Kidney (tissue), 22 donors: ENCODE measurements at places on chromosomes 7 and 10.

GRCh38 chr7:155277385-155277994 lies 20.2 kb upstream of the INSIG1 start:
- no peak for DNase-seq

GRCh38 chr10:103712898-103713498 lies 142.4 kb downstream of the SH3PXD2A start:
- DNase-seq = peak; percentile 86

- no peak for DNase-seq
Observed at GRCh38 chr7:45070254-45070642, 18.5 kb downstream of the NACAD start.

- no peak for DNase-seq
Observed at GRCh38 chr10:68192113-68192512, 39.8 kb downstream of the ATOH7 start.

GRCh38 chr10:68406111-68406814 lies 814 bp downstream of the RUFY2 start:
- DNase-seq = peak; percentile 85

DNA sequence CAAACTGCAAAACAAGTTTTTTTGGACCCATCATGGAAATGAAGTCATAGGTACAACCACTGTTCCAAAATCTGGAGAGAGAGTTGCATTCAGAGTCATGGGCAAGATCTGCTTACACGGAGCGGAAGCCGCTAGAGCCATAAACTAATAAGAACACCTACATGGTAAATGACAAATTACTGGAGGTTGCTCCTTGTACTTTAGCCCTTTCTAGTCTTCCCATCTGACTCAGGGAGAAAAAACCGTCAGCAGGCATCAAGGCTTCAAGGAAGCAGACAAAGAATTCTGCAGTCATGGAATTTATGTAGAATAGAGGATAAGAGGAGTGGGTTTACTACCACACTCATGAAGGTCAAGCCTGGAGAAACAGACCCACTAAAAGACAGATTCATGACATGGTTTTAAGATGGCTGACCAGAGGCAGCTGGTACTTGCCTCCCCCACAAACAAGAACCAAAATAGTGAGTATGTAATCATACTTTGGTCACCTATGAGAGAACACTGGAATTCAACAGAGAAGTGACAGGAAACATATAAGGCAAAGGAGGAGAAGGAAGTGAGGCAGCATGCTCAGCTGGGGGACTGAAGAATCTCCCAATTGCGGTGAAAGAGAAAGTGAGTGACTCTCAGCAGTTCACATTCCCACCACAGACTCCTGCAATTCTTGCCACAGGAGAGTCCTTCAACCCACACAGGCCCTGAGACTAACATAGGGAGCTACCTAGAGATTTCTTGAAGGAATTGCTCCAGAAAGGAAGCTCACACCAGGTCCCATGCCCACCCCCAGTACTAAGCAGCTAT lies 42.4 kb upstream of the ASAH2 start:
- DNase-seq = no peak

DNA sequence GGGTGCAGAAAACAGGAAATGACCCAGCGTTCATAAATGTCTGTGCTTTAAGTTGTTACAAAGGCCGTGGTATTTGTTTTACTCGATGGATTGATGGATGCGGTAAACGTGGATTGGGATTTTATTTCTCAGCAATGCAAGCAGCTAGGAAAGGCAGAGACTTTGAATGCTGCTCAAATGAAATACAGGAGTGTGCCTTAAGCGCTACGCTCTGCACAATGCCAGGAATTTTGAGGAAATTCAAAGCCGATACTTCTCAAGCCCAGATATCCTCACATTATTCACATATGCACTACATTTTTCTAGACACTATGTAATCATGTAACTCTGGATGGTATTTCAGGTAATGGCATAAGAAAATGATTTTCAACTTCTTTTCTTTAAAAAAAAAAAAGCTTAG lies 514.3 kb upstream of the ADARB2 start:
- DNase-seq = no peak

GRCh38 chr7:140333686-140334085 lies 64.6 kb downstream of the SLC37A3 start:
- DNase-seq = no peak

DNA sequence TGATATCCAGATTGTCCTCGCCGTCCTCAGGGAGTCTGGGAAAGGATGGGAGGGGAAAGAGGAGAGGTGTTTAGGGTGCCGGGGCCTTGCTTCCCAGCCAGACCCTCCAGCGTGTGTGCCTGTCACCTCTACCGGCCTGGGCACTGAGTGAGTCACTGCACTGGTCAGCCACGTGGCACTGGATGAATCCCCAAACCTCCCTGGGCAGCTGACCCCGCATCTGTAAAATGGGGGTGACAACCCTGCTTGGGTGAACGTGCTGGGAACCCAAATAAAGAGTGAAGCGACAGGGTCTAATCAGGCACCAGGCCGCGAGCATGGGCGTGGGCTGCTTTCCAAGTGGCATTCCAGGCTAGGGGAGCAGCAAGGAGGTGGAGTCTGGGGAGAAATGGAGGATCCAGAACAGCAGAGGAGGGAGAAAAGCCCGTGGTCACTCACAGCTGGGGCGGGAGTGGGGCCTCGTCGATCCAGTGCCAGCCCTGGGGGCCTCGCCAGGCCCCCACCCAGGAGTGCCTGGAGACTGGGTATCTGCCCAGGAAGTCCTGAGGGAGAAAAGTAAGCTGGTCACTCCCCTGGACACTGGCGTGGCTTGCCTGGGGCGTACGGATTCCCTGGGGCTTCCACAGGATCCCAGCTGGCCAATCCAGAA lies 29.7 kb downstream of the KLRG2 start:
- no peak for DNase-seq

GRCh38 chr10:42981358-42982236 lies 95.3 kb upstream of the RET start:
- peak; percentile 70 for DNase-seq

DNA sequence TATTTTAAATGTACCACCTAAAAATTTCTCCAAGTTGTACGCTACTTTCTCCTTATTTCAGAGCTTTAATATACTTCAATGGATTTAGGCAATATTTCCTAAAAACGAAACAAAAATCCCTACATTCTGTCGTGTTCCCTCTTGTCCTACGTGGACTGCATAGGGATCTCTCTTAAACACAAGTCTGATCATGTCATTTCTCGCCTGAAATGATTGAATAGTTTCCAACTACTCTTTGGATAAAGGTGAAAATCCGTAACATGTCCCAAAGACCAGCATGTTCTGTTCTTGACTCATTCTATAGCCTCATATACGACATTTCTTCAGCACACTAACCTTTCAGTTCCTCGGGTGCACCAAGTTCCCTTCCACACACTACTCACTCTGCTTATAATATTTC lies 17.7 kb upstream of the TPK1 start:
- no peak for DNase-seq

DNA sequence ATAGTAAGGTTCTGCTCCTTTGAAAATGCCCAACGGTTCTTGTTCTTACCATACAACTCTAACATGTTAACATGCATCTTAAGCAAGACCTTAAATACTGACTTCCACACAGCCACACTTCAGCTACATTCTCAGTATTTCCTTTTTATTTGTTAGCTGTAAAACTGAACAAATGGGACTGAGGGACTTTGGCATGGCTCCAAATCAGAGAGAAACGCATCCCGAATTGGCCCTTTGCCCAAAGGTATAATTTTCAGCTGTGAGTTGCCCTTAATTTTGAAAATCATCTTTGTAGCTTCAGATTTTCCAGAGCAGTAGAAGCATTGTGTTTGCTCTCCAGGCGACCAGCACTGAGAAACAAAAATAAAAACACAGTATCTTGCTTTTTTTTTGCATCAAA lies 56.4 kb downstream of the NEUROD6 start:
- no peak for DNase-seq

GRCh38 chr7:77415476-77415822 lies 700 bp downstream of the GSAP start:
- peak; percentile 32 for DNase-seq

- DNase-seq = no peak
Observed at GRCh38 chr10:93081318-93081717, 7.6 kb downstream of the CYP26A1 start.

GRCh38 chr10:86956848-86957448 lies 467 bp downstream of the MMRN2 start:
- no peak for DNase-seq

DNA sequence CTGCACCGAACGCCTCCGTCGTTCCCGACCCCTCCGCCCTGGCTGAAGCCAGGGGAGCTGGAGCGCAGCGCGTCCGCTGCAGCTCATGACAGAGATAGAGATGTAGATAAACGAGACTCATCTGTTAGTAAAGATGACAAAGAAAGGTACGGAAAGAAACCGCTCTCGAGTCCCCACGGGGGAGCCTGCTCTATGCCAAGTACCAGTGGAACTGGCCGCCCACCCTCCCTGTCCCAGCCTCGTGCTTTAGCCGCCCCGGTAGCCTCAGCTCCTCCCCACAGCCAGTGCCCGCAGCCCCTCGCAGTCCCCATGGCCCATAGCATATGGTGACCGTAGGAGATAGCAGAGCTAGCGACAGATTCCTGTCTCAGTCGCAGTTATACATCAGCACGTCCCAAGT lies 344.7 kb upstream of the GALNT17 start:
- no peak for DNase-seq

GRCh38 chr7:17530741-17531421 lies 232.4 kb downstream of the AHR start:
- DNase-seq = no peak

DNA sequence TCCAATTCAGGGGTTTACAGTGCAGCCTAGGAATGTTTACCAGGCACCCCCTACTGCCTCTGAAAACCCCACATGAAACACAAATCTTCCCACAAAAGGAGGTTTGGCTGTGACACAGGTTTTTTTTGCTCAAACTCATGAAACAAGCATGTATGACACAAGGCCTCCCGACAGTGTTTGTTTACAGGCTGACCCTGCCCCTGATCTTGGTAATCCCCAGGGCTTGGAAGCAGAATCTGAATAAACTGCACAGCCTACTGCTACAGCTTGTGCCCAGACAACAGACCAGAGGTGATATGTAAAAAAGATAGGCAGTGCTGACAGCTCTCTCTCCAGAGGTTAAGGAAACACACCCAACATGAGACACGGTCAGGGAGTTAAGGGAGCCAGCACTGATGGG lies 184.2 kb downstream of the KMT2E start:
- peak; percentile 35 for DNase-seq

DNA sequence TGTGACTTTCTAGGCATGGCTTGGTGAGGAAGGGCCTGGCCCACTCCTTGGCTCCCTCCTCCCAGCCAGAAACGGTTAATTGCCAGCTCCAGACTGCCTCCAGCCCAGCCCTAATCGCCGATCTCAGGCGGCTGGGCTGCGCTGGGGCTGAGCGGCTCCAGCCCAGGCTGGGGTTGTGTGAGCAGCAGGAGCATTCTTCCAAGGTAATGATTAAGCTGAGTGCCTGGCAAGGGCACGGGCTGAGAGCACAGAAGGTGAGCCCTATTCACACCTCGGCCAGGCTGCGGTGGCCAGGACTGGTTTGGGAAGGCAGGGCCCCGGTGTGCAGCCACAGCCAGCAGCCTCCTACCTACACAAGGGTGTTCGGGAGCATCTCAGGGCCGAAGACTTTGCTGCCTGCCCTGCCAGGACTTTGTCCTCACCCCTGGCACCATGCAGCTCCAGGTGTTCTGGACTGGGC lies at the start of gene TMEM72:
TSS of gene TMEM72 (plus strand) at position 257 of the 460 bp plus-strand sequence. CDS start at position 433, 176 bp downstream.
- peak; percentile 91 for DNase-seq

DNA sequence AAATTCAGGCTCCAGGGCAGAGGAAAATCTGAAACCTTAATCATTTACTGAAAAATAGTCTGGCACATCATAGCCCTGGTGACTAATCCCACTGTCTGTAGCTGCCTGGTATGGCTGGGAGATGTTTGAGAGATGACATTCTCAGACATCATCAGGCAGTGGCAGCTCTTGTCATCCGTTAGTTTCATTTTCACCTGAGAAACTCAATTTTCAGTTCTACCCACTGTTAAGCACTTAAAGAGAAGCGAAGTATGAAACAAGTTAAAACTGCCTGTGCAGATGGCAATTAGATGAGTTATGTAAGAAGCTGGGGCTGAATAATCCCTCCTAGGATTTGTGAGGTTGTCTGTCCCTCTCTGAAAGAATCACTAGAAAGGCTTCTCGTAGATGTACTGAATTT lies 150.2 kb downstream of the NSUN6 start:
- no peak for DNase-seq

DNA sequence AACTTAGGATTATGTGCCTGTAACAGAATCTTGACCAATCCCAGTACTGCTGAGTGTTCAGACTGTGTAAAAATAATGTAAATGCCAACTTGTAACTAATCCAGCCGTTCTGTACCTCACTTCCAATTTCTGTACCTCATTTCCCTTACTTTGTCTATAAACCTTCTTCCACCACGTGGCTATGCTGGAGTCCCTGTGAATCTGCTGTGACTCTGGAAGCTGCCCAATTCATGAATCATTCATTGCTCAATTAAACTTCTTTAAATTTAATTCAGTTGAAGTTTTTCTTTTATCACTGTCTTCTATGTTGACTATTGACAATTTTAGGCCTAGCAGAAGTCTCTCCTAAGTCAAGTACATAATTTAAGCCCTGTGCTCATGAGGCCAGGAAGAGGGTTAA lies 215.3 kb upstream of the RHOBTB1 start:
- no peak for DNase-seq

GRCh38 chr7:137619181-137619580 lies 227.6 kb downstream of the DGKI start:
- no peak for DNase-seq

DNA sequence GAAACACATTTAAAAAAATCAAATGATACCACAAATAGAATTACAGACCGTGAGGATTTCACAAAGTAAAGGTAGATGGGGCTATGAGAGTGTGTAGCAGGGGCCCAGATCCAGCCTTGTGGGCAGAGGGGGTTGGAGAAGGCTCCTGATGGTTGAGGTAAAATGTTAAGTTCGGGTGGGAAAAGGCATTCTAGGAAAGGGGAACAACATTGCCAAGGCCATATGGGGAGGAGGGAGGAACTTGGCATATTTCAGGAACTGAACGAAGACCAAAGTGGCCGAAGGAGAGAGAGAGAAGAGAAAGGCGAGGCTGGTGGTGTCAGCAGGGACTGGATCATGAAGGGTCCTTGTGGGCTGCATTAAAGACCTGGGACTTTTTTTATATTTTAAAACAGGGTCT lies 98.9 kb downstream of the CARD11 start:
- DNase-seq = no peak

- DNase-seq = peak; percentile 63
Observed at GRCh38 chr7:155796381-155797261, 15.6 kb downstream of the SHH start.

DNA sequence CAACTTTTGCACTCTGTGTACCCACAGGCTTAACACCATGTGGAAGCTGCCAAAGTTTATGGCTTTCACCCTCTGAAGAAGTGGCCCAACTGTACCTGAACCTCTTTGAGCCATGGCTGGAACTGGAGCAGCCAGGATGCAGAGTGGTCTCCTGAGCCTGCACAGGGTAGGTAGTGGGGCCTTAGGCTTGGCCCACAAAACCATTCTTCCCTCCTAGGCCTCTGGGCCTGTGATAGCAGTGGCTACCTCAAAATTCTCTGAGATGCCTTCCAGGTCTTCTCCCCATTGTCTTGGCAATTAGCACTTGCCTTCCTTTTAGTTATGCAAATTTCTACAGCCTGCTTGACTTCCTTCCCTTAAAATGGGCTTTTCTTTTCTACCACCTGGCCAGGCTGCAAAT lies 19.3 kb upstream of the SPAM1 start:
- DNase-seq = no peak

- DNase-seq = no peak
Observed at GRCh38 chr7:33024189-33024757, 38.3 kb downstream of the NT5C3A start.
